Activated CD4-positive, alpha-beta T cell treated with anti-CD3 and anti-CD28 coated beads, Interleukin-2, amount 10 ng/mL, durations not matched to agents 7 days and 5 days (primary cell): ENCODE measurements at places on chromosomes 2 and 18. TPM values are rescaled to one million over a fixed set of nuclear protein-coding genes. Genes with fewer than 3 reads are reported as not detected.

TUBA3D gene
- total RNA-seq, result not detected

ANKRD30BL gene
- not detected for total RNA-seq

COL5A2 gene
- 0.72 TPM for total RNA-seq

OSR1 gene
- not detected for total RNA-seq

EVA1A gene
- 0.17 TPM for total RNA-seq
